ENCODE measurements at places on chromosomes 5 and 9.

GRCh38 chr9:113311961-113312360, 8.8 kb upstream of the RNF183 start:
- no peak overlapping the region for H3K27ac ChIP-seq
- peaks cover 6% of the 10 kb centered on the region for H3K4me1 ChIP-seq
- H3K4me3 ChIP-seq, result no peak overlapping the region
- DNase-seq, result no peak

GRCh38 chr5:119541716-119542115, 87.6 kb upstream of the FAM170A start:
- H3K4me1 ChIP-seq, result no peaks in the 10 kb centered on the region
- no peaks in the 10 kb centered on the region for H3K27me3 ChIP-seq
- DNase-seq, result no peak

DNA sequence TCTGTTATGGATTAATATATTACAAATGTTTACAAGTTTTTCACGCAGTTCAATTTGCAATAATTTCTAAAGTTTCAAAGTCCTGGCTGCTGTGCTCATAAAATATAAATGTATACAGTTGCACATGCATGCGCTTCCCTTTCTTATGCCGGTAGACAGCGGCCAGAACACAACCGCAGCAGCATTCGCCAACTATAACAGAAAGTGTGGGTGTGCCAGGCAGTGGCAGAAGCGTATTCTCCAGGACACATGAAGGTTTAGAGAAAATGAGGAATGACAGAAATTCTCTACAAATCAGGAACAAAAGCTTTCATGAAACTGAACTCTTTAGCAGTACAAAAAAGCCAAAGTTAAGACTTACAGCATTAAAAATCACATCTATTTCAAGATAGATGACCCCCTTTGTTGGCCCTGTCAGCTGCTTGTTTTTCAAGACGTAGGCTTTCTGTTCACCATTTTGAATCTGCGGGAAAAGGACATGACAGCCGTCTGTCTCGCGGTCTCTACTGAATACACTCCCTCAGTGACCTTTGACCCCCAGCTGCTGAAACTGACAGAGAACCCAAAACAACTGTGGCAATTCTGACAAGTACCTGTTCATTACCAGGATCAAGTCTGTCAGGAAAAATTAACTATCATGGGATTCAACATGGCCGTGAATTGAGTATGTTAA, 252.2 kb downstream of the SLF1 start:
- DNase-seq, result no peak
- no peaks in the 10 kb centered on the region for H3K36me3 ChIP-seq
- H3K27ac ChIP-seq, result no peak overlapping the region
- H3K27me3 ChIP-seq, result no peaks in the 10 kb centered on the region
- no peak overlapping the region for H3K4me3 ChIP-seq
- no peaks in the 10 kb centered on the region for H3K4me1 ChIP-seq

- H3K4me1 ChIP-seq, result no peaks in the 10 kb centered on the region
- H3K27me3 ChIP-seq, result no peaks in the 10 kb centered on the region
These were observed 105.2 kb downstream of the RASEF start for GRCh38 chr9:82957529-82958379.

DNA sequence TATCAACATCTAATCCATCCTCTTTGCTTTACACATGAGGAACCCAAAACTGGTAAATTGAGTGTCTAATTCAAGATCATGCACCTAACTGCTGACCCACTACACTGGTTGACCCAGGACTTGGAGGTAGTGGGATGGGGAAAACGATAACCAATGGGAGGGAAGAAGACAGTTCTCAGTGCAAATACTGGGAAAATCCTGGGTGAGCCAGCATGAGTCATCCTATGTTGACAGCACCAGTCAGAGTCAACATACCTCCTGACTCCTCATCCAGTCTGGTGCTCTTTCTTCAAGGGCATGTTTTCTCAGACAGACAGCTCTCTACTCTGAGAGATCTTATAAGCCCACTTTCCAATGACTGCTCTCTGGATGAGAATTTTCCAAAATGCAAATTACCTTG, 232.8 kb upstream of the PTGER4 start:
- DNase-seq, result no peak
- H3K27ac ChIP-seq, result no peak overlapping the region
- H3K36me3 ChIP-seq, result no peaks in the 10 kb centered on the region
- no peak overlapping the region for H3K4me3 ChIP-seq

DNA sequence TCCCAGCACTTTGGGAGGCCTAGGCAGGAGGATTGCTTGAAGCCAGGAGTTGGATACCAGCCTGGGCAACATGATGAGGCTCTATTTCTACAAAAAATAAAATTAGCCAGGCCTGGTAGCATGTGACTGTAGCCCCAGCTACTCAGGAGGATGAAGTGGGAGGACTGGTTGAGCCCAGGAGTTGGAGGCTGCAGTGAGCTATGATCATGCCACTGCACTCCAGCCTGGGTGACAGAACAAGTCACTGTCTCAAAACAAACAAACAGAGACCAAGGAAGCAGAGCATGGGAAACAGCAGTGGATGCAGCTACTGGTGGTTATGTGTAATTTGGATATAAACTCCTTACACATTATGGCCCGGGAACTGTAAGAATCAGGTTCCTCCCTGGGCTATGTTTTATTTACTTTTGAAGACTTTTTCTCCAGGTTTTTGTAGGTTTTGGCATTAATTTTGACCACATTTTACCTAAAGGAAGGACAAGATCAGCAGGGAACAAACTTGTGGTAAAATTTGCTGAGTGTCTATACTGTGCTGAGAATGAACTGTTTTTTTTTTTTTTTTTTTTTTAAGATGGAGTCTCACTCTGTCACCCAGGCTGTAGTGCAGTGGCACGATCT, 8.3 kb downstream of the KIF2A start:
- no peak for DNase-seq
- H3K27me3 ChIP-seq, result no peaks in the 10 kb centered on the region
- no peak overlapping the region for H3K27ac ChIP-seq
- no peaks in the 10 kb centered on the region for H3K36me3 ChIP-seq
- no peak overlapping the region for H3K4me3 ChIP-seq

- H3K27ac ChIP-seq, result peak overlapping the region; percentile 8
- no peaks in the 10 kb centered on the region for H3K4me1 ChIP-seq
- H3K4me3 ChIP-seq, result no peak overlapping the region
- no peaks in the 10 kb centered on the region for H3K27me3 ChIP-seq
- H3K36me3 ChIP-seq, result no peaks in the 10 kb centered on the region
These were observed 60.9 kb upstream of the GLRX start for GRCh38 chr5:95883185-95884016.

DNA sequence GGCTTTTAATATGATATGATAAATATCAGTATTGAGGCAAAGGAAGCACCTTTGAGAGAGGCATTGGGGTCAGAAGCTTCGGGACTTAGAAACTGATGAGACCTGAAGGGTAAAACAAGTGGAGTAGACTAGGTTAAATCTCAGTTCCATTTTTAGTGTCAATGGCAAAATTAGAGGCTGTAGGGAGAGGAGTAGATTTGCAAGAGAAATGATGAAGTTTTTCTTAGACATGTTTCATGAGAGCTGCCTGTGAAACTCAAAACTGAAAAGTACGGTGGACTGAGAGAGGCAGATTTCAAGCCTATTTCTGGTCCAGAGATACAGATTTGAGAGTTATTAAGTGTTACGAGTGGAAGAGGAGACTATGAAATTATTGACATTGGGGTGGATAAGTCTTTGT, 278.5 kb downstream of the TAF11L14 start:
- no peak overlapping the region for H3K4me3 ChIP-seq
- no peaks in the 10 kb centered on the region for H3K27me3 ChIP-seq
- H3K36me3 ChIP-seq, result no peaks in the 10 kb centered on the region
- H3K27ac ChIP-seq, result no peak overlapping the region
- no peaks in the 10 kb centered on the region for H3K4me1 ChIP-seq
- no peak for DNase-seq

DNA sequence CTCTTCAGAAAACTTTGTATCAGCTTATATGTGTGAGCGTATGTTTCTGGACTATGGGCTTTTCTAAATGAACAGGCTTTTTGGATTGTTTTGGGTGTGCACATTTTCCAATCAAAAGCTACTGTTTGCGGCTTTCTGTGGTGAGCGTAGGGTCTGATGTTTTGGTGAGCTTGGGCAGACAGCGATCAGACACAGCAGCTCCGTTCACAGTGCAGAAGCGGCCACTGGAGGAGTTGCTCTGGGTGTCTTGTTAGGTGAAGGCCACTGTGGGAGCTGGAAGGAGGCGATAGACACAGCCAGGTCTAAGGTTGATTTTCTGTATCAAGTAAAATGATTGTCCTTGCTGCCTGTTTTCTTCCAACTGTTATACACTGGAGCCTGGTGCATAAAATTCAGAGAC, 11.1 kb downstream of the PRRC2B start:
- H3K4me3 ChIP-seq, result no peak overlapping the region
- peak overlapping the region; percentile 74 for H3K27ac ChIP-seq

GRCh38 chr5:54610197-54610944, 92.8 kb downstream of the SNX18 start:
- H3K27ac ChIP-seq, result no peak overlapping the region
- no peaks in the 10 kb centered on the region for H3K36me3 ChIP-seq
- no peaks in the 10 kb centered on the region for H3K27me3 ChIP-seq
- no peak overlapping the region for H3K4me3 ChIP-seq

DNA sequence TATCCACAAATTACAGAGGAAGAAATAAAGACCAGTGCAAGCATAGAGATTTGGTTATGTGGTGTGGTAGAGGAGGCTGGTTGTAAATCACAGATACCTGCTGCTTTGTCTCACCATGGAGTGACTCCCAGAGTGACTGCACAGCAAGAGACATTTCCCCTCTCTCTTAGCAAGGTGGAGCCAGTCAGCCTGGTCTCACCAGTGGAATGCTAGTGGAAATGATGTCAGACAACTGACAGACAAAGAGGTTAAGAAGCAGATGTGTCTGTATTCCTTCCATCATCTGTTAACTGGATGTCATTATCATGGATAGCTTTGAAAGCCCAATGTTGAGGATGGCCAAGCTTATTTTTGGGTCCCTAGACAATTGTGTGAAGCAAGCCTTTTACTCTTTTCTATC, 509.4 kb upstream of the SEMA6A start:
- no peak overlapping the region for H3K27ac ChIP-seq
- no peaks in the 10 kb centered on the region for H3K27me3 ChIP-seq
- no peak for DNase-seq
- H3K4me1 ChIP-seq, result no peaks in the 10 kb centered on the region
- no peaks in the 10 kb centered on the region for H3K36me3 ChIP-seq
- H3K4me3 ChIP-seq, result no peak overlapping the region

DNA sequence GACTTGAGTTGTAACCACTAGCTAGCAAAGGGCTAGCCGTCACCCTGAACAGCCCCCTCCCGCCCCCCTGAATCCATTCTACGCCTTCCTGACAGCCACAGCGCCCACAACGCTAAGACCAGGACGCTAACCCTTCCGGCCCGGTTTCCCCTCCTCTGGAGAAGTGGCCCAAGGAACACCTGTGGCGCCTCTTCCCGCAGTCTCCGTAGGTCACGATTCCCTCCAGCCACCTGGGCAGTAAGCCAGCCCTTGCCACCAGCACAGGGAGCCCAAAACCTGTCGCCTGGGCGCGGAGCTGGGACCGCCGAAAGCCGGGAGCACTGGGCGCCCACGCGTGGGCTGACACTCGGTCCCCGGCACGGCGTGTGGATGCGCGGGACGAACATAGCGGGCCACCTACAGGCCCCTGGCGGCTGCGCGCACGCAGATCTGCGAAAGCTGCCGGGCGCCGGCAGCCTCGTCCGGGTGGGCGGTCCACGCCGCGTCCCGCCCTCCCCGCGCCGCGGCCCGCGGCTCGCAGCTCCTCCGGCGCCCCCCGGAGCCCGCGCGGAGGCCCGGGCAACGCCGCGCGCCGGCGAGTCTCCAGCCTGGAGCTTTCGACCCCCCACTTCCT, 596 bp downstream of the IRF1 start:
- peak overlapping the region; percentile 95 for H3K27ac ChIP-seq
- H3K36me3 ChIP-seq, result no peaks in the 10 kb centered on the region
- H3K4me1 ChIP-seq, result peaks cover 8% of the 10 kb centered on the region
- peak; percentile 39 for DNase-seq

GRCh38 chr5:91937121-91937520, 554.0 kb upstream of the ARRDC3 start:
- H3K4me1 ChIP-seq, result no peaks in the 10 kb centered on the region
- H3K27ac ChIP-seq, result no peak overlapping the region
- no peaks in the 10 kb centered on the region for H3K27me3 ChIP-seq
- H3K36me3 ChIP-seq, result no peaks in the 10 kb centered on the region
- no peak for DNase-seq

DNA sequence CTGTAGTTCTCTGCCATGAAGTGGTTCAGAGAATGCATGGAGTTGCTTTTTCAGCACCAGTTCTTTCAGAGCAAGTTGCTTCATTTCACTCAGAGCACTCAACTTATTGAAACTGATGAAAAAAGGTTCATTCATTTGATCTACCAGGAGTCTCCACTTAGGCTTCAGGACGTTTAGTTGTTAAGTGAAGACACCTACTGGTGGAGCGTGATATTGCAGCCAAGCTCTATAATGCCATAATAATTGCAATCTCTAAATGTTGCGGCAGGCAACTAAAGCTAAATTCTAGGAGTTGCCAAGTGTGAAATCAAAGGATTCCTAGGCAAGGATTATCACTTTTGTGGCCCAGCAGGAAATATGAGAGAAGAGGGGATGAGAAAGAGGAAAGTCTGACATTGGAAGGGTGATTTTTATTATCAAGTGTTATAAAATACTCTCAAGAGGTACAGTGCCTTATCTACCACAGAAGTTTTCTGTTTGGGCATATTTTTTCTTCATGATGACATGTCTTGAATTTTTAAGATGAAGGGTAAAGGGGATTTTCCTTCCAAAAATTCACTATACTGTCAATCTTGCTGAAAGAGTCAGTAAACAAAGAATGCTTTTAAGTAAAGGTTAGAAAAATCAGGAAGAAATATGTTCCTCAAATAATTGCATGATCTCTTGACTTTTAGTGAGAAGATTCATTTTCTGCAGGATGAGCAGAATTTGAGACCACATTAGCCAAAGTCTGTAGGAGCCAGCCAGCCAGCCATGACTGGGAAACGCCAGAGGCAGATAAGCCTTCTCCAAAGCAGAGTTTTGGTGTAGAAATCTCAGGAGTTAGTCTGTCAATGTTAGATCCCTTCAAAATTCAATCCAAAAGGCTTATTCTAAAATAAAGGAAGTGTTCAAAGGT, 83.4 kb downstream of the SH3PXD2B start:
- no peak overlapping the region for H3K27ac ChIP-seq
- H3K27me3 ChIP-seq, result no peaks in the 10 kb centered on the region
- no peak for DNase-seq
- H3K4me1 ChIP-seq, result no peaks in the 10 kb centered on the region

- H3K4me3 ChIP-seq, result no peak overlapping the region
- peak; percentile 10 for DNase-seq
- no peaks in the 10 kb centered on the region for H3K4me1 ChIP-seq
- no peaks in the 10 kb centered on the region for H3K36me3 ChIP-seq
These were observed 4.0 kb downstream of the MYOZ3 start for GRCh38 chr5:150665044-150665443.

GRCh38 chr5:160542281-160542680, 120.6 kb downstream of the PTTG1 start:
- no peak overlapping the region for H3K4me3 ChIP-seq
- H3K27me3 ChIP-seq, result no peaks in the 10 kb centered on the region
- no peak overlapping the region for H3K27ac ChIP-seq
- H3K4me1 ChIP-seq, result no peaks in the 10 kb centered on the region
- DNase-seq, result no peak

GRCh38 chr9:109705515-109705914, 74.5 kb upstream of the PALM2AKAP2 start:
- H3K4me1 ChIP-seq, result no peaks in the 10 kb centered on the region
- H3K27me3 ChIP-seq, result no peaks in the 10 kb centered on the region
- H3K27ac ChIP-seq, result no peak overlapping the region
